Stimulated activated CD4-positive, alpha-beta T cell treated with anti-CD3 and anti-CD28 coated beads, Interleukin-15, amount 100 ng/mL, for 1 hour (primary cell): ENCODE measurements at places on chromosomes 12 and 14.

DNA sequence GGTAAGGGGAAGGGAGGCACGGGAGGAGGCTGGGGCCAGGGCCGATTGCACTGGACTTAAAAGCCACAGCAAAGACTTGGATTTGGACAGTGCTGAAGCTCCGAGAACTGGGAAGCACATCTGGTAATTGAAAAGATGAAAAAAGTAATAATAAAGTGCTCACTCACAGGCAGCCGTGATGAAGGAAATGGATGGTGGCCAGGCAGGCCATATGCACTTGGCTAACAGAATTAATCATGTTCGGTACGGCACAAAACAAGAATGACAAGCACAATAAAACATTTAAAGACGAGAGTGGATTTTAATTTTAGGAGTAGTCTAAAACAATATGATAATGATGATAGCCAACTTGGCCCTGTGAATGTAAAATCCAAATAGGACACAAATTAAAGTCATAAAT lies 154.3 kb downstream of the VRK1 start:
- no peak for DNase-seq

- DNase-seq: no peak
Measured at GRCh38 chr12:23942841-23943240, 6.6 kb downstream of the SOX5 start.

GRCh38 chr12:4246116-4246515 lies 27.4 kb upstream of the CCND2 start:
- no peak for DNase-seq

DNA sequence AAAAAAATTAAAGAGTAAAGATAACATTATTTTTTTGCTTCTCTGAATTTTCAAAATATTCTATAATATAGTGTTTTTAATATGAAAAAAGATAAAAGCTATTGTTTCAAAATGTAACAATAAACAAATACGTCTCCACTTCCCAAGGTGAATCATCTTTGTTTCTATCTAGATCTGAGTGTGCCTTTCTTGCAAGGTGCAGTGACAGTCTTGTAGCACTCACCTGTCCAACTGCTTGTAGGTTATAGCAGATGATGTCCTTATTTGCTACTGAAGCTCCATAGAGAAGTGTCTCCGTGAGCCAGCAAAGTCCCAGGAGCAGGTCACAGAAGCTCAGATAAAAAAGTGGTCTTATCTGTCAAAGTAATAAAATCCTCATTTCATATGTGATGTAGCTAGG lies 21.4 kb downstream of the TMEM116 start:
- DNase-seq: no peak

DNA sequence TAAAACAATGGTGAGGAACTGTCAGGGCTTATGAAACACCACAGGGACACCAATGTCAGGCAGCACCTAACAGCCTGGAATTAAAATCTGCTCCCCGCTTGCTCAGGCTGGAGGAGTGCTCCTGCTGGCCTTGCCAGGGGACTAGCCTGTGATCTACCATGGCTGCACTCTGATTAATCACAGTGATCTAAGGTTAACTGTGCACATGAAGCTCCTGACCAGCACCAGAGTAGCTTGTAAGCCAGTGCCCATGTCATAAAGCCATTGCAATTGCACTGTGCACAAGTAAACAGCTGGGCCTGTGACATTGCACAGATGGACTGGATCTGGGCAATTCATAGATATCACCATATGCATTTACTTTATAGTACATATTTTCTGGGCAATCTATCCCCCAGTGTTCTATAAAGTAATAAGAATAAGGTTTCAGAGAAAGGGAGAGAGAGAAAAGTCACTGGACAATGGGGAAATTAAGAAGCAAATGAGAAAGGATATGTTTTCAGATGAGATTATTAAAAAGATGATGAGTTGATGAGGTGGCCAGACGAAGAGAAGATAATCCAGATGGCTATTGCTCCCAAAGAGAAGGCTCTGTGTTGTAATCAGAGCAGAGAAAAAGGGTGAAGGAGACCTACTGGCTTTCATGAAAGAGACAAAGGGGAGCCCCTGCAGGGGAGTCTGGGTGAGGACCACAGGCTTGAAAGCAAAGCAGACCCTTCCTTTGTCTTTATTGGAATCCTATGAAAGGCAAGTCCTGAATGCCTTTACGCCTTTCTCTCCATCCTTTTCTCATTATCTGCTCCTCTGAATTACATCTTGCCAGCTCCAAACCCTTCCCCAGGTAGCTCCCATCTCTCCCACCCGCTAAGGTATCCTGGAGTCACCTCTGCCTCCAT lies 145.8 kb downstream of the SLC38A6 start:
- no peak for DNase-seq

DNA sequence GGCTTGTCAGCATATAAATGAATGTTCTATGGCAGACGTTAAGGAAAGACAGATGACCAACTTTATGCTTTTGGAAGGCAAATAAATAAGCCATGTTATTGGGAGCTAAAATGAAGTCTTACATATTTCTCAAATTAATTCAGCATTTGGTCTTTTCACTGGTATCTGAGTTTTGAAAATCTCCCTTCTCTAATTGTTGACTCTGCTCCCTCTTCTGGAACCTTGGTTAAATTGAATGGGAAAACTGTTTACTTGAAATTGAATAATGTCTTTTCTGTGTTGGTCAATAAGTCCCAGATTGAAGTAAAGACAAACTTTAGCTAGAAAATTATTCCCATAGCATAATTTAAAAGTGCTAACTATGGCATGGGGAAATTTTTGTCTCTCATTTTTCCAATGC lies 38.7 kb downstream of the LGR5 start:
- DNase-seq: no peak

DNA sequence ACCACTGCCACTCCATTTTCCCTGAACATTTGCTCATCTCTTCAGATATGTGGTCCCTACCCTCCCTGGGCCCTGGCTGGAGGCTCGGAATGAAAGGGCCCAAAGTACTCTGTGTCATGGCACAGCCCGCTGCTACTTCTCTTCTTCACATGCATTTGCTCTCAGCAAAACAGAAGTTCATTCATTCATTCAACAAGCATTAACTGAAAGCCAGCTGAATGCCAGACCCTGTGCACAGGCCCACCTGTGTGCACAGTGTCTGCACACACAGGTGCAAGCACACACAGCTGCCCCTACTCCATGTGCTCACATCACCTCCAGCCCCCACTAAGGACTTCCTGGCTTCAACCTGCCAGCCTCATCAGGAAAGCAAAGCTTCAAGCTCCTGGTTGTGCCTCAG lies 7.8 kb downstream of the WNT1 start:
- no peak for DNase-seq

GRCh38 chr12:31220633-31221550 lies 105.1 kb downstream of the SINHCAF start:
- DNase-seq: no peak

- DNase-seq: no peak
Measured at GRCh38 chr12:19409376-19409775, 29.9 kb upstream of the AEBP2 start.

DNA sequence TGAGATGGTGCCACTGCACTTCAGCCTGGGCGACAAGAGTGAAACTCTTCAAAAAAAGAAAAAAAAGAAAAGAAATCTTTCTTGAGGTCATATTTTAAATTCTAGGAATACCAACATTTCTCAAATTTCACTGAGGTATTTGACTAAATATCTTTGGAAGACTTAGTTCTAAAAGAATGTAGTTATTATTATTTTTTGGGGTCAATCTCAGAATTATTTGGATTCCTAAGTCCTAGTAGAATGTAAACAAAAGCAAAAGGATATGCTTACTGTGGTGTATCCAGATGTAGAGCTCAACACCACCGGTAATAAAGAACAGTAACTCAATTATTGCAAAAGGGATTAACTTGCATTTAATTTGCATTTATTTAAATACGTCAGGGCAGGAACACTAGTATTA lies 25.0 kb downstream of the PRICKLE1 start:
- no peak for DNase-seq

GRCh38 chr14:92458136-92459029 lies 55.2 kb upstream of the RIN3 start:
- no peak for DNase-seq

DNA sequence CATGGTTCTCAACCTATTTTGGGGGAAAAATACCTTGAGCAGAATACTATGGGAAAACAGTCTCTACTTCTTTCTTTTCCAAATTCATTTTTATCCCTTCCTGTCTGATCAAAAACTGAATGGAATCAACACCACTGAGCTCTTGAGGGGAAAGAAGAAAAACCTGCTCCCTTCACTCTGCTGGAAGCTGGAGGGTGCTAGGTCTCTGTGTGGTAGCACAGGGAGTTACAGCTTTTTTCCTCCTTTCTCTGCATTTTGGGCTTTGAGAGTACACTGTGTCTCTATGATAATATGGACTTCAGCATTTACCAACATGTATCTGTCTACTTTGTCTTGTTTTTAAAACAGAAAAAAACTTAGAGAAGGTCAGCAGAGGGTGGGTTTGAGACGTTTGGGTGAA lies 417.2 kb upstream of the SYT1 start:
- DNase-seq: no peak

- no peak for DNase-seq
Measured at GRCh38 chr14:91817566-91818325, 49.6 kb downstream of the TC2N start.

- DNase-seq: no peak
Measured at GRCh38 chr14:51121096-51121495, 26.2 kb upstream of the TRIM9 start.

DNA sequence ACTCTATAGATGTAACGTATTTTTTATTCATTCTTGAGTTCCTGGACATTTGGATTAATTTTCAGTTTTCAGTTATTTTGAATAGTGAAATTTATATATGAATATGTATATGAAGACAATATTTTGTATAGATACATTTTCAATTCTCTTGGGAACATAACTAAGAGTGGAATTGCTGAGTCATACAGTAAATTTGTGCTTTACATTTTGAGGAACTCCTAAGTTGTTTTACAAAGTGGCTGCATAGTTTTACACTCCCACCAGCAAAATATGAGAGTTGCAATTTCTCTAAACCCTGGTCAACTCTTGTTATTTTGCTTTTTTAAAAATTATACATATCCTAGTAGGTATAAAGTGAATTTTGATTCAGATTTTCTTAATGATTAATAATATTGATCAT lies 1838.6 kb upstream of the SEL1L start:
- DNase-seq: no peak

DNA sequence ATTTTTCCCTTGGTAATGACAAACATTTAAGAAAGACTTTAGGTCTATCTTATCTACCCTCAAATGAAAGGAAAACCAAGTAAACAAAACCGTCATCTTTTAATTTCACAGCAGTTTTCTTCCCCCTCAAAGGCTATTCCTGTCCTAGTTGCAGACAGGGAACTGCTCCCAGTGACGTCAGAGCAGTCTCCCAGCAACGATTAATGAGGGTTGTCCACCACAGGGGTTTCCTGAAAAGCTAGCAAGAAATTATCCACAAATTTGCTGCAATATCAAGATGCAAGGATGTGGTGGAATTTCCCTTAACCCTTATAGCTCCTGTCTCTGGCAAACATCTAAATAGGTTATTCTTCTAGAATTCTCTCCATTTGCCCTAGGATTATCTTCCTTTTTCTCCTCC lies 89.1 kb upstream of the STAC3 start:
- DNase-seq: no peak

DNA sequence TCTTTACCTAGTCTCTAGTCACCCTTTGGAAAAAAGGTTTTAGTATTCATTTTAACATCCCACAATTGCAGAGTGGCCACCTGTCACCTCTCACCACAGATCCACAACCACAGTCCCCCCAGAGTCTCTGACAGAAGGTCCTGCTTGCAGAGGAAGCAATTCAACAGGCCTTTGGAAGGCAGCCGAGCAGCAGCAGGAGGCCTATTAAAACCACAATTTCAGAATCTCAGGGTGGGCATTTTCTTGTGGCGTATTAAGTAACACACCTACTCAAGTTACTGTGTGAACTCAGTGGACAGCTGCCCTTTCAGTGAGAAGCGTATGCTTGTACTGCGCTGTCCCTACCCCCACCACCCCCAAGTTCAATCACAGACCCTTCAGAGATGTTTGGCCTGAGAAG lies 234.0 kb upstream of the HMGA2 start:
- DNase-seq: no peak

GRCh38 chr14:77039285-77040058 lies 11.0 kb upstream of the IRF2BPL start:
- DNase-seq: no peak

DNA sequence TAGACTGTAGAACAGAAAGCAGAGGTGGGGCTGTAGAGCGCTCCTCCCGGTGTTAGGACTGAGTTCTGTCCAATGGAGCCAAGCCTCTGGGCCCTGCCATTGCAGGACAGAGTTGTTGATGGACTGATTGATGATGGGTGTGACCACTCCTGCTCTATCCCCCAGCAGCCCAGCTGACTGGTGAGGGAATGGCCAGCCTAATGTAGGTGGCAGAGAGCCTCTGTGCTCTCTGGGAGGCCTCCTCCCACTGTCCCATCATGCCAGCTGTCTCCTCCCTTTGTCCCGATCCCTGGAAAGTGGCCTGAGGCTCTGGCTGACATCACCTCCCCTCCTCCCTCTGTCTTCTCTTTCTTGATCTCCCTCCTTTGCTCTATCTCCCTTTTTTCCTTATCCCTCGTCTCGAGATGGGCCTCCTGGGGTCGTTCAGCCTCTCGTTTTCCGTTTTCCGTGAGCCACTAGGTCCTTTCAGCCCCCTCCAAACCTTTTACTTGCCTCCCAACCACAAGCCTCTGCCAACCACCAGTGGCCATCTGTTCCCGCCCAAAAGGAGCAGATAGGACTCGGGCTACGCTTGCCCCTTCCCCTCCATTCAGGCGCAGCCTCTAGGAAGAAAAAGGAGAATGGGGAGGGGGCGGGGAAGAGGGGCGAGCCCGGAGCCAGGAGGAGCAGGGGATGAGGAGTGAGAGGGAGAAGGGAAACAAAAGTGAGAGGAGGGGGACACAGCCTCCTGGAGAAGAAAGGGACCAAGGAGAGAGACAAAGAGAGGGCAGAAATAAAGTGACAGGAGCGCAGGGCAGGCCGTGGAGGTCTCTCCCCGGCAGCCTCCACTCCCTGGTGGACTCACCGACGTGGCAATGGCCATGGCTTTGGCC lies 572 bp downstream of the EFS start:
- DNase-seq: no peak

DNA sequence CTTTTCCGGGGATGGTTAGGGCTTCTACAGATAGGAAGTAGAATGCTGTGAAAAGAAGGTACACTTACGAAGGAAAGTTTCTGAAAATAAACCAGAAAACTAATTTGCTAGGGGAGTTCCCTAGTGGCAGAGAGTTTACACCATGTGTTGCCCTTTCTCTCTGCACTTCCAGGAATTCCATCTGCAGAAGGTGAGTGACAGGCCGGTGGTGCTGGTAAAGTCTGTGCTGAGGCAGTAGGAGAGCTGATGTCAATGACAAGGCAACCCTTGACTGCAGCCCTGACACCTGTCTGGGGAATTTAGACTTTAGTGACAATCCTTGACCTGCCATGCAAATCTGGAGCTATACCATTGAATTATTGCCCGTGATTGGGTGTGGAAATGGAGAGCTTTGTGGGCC lies 687.8 kb downstream of the NRXN3 start:
- DNase-seq: no peak

DNA sequence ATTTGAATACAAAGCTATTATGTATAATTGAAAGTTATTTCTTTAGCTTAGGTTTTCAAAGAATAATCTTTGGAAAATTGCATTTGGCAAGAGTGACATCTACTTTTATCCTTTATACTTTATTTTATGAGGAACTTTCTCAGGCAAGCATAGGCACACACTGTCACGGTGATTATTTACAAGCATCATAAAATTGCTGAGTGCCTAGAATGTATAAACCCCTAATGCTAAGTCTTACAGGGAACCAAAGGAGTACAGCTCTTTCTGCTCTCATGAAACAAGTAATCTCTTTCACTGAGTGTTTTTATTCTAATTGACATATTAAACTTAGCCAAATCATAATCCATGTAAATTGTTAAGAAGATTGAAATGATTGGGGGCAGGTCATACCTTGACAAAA lies 154.9 kb downstream of the FSCB start:
- DNase-seq: no peak

- DNase-seq: no peak
Measured at GRCh38 chr14:24130380-24130716, at the start of gene FITM1. TSS of gene FITM1 (plus strand) at chr14:24130659. CDS start at chr14:24131564, 905 bp downstream.
